ENCODE measurements at places on chromosomes 16 and 17.

DNA sequence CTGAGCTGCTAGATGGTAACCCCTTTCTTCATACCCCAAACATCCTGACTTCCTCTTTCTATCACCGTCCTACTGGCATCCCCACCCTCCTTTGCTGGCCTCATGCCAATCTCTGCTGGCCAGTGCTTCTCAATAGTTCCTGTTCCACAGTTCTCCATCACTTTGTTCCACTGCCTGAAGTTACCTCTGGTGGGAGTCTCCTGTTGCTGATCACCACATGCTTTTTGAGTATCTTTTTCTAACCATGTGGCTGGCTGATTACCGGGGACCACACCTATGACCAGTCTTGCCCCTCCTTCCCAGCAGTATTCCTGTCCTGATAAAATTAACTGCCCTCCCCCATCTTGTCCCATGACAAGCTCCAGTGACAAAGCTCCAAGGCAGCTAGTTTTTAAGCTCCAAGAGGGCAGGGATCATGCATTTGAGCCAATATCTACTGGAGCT is 380.4 kb upstream of the CCL2 start:
- peak; percentile 17 for DNase-seq

- DNase-seq, result no peak
Observed at GRCh38 chr17:74769266-74769855, 6.8 kb downstream of the NAT9 start.

DNA sequence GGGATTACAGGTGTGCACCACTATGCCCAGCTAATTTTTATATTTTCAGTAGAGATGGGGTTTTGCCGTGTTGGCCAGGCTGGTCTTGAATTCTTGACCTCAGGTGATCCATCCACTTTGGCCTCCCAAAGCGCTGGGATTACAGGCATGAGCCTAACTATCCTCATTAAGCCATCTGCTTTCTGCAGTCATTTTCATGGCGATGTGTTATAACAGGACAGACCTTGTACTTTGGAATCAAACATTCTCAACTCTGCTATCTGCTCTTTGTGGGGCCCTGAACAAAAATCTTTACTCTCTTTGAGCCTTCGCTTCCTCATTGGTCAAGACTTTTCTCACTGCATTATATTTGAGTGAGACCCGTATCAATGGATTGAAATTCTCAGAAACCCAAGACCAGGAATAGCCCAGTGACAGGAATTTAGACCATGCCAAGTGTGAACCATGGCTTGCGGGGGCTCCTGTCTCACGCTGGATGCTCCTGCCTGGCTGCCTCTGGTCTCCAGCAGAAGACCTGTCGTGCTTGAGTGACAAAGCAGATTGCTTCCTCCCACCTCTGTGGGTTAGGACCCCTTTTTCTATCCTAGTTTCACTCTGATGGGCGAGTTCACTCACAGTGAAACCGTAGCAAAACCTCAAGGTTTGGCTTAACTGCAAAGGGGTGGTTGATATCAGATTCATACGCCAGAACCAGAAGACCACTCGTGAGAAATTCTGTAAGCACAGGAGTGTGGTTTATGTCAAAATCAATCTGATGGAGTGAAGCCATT is 519.1 kb downstream of the MAF start:
- no peak for DNase-seq

DNA sequence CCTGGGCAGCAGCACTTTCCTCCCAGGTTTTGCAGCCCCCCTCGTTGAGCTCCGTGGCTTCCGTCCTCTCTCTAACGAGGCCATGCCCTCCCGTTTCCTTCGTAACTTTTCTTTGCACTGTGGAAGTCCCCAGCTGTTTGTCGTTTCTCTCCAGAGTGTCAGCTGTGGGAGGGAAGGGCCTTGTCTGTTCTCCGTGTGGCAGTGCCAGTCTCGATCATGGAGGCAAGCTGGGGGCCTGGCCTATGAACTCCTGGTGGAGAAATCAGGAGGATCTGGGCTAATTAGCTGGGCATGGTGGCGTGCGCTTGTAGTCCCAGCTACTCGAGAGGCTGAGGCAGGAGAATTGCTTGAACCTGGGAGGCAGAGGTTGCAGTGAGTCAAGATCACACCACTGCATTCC is 28.3 kb downstream of the TBCD start:
- DNase-seq, result no peak

DNA sequence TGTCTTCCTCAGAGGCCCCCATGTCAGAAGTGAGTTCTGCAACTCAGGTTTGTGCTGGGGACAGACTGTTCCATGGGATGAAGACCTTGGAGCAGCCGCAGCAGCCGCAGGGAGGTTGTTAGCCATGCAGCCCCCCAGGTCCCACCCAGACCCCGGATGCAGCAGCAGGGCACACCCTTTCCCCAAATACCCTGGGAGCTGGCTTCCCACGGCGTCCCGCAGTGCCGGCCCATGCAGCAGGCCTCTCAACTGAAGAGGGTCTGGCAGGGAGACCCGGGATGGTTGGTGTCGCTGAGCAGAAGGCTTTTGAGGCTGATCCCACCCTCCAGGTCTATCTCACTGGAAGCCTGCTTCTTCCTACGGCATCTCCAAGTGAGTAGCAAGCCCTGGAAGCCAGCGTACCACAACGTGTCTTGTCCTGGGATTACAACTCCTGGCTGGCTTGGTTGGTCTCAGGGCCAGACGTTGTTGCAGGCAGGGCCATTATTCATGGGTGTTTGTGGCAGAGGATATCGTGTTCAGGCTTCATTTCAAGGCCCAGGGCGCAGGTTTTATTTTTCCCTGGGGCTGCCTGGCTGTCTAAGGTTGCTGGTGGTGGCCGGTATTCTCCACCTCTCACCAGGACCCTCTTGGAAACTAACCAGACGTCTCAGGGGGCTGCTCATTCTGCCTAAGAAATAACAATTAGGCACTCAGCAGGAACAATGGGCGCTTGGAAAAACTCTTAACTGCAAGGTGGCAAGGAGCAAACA is 223.2 kb downstream of the C16orf95 start:
- DNase-seq, result no peak
